ENCODE measurements at places on chromosomes 7 and 10.

DNA sequence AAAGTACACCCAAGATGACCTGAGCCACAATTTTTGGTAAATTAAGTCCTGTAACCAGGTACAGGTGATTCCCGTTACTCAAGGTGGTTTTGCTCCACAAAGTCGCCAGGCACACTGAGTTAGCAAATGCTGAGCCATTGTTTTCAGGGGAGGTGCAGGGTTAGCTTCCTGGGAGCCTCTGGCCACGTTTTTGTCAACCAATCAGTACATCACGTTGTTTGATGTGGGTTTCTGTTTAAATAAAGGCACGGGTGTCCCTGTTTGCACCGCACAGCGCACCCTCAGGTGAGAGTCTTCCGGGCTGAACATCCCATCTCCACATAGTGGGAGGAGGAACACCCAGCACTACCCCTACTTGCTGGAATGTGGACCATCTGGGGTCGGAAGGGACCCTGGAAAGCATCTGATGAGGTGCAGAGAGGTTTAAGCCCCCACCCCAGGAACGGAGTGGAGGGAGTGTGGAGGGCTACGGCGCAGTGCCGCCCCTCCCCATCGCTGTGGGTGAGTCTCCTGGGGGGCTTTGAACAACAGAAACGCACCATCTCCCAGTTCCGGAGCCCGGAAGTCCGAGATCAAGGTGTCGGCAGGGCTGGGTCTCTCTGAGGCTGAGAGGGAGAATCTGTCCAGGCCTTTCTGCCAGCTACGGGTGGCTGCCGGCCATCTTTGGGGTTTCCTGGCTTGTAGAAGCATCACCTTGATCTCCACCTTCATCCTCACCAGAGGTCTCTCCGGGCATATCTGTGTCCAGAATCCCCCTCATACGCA lies 42.5 kb downstream of the PRKAG2 start:
- no peak for DNase-seq

DNA sequence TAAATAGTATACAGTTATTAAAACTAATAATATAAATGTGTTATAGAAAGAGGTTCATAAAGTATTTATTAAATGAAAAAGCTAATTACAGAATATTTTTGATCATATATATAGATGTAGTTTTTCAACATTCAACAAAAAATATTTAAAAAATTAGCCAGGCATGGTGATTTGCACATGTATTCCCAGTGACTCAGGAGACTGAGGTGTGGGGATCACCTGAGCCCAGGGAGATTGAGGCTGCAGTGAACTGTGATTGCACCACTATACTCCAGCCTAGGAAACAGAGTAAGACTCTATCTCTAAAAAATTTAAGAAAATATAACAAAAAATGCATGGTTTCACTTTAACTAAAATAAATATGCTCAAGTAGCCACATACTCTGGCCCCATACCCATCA lies 118.0 kb upstream of the SEMA3C start:
- DNase-seq, result no peak

DNA sequence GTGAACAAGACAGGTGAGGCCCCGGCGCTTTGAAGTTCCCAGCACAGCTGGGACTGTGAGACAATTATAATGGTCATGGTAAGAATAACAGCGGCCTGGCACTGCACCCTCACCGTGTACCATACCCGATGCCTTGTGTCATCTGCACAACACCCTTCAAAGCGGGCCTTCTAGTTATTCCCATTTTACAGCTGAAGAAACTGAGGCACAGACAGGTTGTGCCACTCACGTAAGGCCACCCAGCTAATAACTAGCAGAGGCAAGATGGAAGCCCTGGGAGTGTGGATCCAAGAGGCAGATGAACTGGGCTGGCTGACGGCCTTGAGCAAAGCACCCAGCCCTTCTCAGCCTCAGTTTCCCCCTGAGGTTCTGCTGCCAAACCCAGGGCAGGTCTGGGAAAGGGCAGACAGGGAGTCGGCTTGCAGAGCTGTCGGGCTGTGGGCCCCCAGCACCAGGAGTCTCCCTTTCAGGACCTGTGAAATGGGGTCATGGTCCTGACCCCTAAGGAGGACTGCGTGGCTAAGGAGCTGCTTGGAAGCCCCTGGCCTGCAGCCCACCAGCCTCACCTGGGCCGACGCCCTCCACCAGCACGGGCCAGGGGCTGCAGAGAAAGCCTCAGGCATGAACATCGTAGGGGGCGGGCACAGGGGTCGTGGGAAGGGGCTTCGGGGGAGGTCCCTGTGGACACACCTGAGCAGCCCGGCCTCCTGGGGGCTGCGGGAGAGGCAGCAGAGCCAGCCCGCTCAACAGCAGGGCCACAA lies 15.3 kb upstream of the LFNG start:
- no peak for DNase-seq

GRCh38 chr7:144769352-144769751 lies 66.5 kb downstream of the TPK1 start:
- no peak for DNase-seq

DNA sequence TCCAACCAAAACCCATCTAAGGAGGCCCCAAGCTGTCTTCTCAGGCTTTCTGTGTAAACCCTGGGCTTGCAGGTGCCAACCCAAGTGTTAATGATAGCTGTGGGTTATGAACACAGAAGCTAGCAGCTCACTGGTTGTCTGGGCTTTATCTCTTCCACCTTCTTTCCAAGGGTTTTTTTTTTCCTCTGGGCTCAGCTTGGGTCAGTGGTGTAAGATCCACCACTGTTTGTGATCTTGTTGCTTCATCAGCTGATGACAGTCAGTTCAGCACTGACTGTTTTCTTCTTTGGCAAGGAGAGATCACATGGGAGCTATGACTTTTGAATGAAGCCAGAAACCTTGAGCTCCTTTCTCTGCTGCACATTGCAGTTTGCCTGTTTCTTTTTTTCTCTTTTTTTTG lies 4.6 kb downstream of the GTPBP4 start:
- no peak for DNase-seq

GRCh38 chr10:31782701-31783100 lies 145.9 kb downstream of the ARHGAP12 start:
- no peak for DNase-seq

DNA sequence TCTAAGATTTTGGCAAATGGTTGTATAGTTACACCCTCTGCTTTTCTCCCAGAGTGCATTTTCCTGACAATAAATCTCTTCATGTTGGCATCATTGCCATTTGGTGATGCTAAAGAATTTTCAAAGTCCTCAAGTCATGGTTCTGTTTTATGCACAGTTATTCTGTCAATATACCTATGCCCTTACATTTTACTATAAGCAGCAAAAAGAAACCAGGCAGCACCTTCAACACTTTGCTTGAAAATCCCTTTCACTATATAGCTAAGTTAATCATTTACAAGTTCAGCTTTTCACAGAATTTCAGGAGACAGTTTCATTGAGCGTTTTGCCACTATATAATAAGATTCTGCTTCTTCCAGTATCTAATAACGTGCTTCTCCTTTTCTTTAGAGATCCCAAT lies 22.6 kb downstream of the FIGNL1 start:
- no peak for DNase-seq
